ENCODE measurements at places on chromosomes 5 and 9.

DNA sequence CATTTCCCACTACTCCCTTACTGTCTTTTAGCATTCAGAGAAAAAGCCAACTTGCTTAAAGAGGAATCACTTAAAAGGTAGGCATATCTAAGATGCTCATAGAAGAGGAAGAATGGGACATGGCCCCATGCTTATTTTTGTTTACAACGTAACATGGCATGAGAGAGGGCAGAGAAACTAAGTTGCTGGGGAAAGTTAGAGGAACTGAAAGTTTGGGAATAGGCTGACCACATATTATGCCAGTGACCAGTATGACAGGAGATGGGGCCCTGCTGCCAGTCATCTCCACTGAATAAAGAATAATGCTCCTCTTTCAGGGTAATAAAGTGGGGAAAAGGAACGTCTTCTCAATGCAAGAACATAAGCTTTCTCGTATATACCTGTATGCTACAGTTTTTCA is 1.9 kb downstream of the PLPP6 start:
- no peak for DNase-seq

GRCh38 chr5:72557167-72558045 is 50.2 kb upstream of the ZNF366 start:
- DNase-seq: no peak

- no peak for DNase-seq
Measured at GRCh38 chr5:67243944-67244343, 47.3 kb upstream of the CD180 start.

GRCh38 chr5:73158313-73158712 is 14.7 kb upstream of the TMEM174 start:
- no peak for DNase-seq

DNA sequence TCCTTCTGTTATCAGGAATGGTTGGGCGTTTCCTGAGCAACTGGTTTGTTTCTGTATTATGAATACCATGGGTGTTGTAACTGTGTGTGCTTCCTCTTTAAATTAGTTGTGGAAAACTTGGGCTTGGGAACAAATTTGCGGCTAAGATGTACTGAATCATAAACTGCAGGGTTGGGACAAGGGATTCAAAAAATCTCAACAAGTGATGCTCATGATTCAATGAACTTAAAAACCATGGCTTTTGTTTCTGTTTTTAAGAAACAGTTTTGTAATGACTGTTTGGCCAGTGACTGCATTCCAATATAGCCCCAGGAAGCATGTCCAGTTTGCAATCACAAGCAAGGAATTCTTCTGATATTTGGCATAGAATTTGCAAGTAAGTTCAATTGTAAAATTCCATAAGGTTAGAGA is 657.5 kb upstream of the WWC1 start:
- no peak for DNase-seq

GRCh38 chr5:116605310-116606070 is 30.9 kb upstream of the SEMA6A start:
- DNase-seq: no peak

GRCh38 chr5:54517174-54517511 is 416 bp upstream of the SNX18 start:
- DNase-seq: no peak

DNA sequence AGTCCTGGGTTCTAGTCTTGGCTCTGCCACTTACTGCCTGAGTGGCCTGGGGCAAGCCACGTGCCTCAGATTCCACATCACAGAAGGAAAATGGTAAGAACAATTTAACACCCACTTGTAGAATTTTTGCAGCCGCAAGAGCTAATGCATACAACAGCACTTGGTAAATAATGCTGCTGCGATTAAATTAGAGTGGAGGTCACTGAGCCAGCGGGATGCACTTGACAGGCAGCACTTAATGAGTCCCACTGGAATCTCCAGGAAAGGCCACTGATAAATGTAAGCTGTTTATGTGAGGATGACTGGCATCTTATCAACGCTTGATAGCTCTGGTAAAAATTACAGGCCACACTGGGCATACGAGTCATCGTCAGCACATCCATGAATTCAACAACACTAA is 59.4 kb upstream of the UBTD2 start:
- DNase-seq: no peak

DNA sequence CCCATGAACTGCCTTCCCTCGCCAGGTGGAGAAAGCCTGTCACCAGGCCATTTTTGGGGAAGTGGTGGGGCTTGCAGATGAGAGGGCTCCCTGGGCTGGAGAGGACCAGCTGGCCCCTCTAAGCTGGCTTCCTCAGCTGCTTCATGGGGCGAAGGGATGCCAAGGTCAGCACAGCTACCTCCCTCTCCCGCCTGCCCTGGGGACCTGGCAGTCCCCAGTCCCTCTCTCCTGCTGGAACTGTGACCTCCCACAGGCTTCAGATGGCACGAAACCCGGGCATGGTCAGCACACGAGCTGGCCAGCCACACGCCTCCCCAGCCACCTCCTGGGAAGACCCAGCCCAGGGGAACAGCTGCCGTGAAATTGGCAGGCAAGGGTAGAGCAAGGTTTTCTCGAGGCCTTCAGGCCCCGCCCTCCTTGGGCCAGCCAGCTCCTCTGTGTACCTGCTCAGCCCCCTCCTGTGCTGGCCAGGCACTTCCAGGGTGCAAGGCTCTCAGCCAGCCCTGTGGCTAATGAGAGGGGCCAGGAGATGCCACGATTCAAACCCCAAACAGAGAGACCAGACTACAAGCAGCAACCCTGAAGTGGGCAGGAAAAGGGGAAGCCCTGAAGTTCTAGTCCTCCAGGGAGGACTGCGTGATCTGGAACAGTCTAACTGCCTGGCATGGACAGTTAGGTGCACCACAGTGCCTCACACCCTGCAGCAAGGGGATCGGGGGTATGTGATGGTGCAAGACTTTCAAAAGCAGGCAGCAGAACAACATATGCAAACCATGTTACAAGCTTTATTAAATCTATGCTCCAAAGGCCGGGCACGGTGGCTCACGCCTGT is 12.9 kb downstream of the PLPP7 start:
- no peak for DNase-seq

DNA sequence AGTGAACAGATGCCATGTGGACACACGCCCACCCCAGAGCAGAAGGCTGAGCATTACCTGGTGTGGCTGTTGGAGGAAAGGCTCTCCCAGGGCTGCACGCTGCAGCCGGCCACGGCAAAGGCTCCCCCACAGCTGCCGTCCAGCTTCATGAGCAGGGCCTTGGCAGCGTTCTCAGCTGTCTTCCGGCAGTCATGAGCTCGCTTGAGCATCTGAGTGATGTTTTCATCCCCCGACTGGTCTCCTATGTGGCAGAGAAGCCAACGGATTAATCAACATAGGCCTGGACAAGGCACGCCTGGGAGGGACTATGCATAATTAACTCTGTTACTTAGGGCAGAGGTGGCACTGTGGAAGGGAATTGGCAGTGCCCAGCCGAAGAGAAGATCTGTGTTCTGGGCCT is 87.3 kb downstream of the DCP2 start:
- DNase-seq: no peak

DNA sequence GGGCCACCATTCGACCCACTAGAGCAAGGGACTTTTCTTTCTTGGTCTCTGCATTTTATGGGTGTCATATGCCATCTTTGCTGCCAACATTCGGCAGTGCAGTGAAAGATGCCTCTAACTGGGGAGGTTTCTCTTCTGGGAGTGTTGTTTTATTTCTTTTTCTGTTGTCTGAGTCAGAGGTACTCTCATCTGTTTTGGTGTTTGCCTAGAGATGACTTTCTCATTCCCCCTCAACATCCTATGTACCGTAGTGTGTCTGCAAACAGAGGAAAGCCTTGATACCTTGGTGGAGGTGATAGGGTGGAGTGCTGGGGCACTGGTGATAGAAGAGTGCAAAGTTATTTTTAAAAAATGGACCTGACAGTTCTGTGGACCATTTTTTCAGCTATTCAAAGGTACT is 182.1 kb downstream of the ARHGAP26 start:
- DNase-seq: no peak

DNA sequence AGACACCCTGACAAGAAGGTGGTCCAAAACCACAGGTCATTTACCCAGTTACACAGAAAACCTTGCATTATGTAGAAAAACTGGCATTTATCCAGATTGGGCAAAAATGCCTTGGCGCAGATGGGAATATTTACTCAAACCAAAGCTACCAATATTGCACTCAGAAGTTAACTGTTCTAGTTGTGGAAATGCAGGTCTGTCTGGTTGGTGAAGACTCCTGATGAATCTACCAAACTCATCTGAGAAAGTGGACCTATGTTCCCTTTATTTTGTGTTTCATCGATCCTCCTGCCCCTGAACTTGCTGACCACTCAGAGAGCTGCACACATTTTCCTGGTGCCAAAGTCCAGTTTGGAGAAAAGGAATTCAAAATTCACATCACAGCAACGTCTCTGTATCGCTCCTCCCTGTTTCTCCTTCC is 85.2 kb upstream of the ALDH1A1 start:
- DNase-seq: no peak

GRCh38 chr9:6562201-6562600 is 83.3 kb downstream of the GLDC start:
- DNase-seq: no peak

GRCh38 chr5:94693043-94693822 is 74.8 kb downstream of the SLF1 start:
- DNase-seq: no peak

GRCh38 chr9:123883634-123884033 is 46.3 kb downstream of the DENND1A start:
- no peak for DNase-seq

- no peak for DNase-seq
Measured at GRCh38 chr9:14029806-14030374, 284.1 kb downstream of the NFIB start.

GRCh38 chr9:114196117-114196516 is 40.8 kb downstream of the COL27A1 start:
- no peak for DNase-seq

- DNase-seq: no peak
Measured at GRCh38 chr9:113754739-113755138, 121.4 kb upstream of the ZNF618 start.

DNA sequence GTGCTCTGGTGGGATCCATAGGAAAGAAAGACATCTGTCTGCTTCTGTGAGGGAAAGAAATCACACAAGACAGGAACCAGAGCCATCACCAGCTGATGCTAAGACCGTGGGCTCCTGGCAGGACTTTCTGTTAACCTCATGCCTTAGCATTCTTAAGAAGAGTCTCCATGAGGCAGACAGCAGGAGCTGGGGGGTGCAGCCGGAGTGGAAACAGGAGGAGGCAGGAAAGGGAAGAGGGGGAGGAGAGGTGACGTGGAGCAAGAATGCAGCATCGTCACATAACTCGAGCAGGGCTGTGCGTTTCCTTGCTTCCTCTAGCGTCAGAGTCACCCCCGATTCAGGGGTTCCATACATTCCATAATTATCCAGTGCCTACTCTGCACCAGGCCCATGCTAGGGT is 53.6 kb downstream of the ERGIC1 start:
- DNase-seq: no peak

DNA sequence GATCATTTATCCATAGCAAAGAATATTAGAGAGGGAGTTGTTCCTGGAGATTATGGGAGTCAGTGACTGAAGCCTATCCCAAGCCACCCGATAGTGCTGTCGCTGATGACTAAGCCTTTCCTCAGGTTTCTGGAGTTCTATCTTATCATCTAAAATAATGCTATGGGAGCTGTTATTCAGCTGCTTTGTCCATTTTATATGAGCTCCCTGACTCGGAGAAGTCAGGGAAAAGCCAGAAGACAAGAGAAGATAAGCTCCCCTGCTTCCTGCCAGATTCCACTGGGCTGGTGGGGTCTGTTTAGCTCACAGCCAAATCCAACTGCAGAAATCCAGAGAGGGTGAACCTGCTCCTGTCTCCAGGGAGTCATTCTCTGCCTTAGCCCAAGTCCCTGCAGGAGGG is 148.2 kb downstream of the DROSHA start:
- no peak for DNase-seq
